Sciatic nerve (tissue), 2 donors: ENCODE measurements at places on chromosomes 2 and 18. TPM values are rescaled to one million over a fixed set of nuclear protein-coding genes. Genes with fewer than 3 reads are reported as not detected.

DNA sequence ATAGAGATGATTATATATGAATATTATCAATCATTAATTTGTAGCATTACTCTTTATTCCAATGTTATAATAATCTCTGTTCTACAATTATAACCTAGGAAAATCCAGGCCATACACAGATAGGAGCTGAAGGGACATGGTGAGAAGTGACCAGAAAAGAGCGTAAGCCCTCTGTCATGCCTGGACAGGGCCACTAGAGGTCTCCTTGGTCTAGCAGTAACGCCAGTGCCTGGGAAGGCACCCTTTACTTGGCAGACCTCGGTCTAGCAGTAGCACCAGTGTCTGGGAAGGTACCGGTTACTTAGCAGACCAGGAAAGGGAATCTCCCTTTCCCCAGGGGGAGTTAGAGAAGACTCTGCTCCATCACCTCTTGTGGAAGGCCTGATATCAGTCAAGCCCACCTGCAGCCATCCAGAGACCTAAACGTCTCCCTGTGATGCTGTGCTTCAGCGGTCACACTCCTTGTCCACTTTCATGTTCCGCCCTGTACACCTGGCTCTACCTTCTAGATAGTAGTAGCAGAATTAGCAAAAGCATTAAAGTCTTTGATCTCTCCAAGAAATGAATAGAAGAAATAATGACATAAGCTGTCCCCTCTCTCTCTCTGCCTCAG is 447.5 kb upstream of the FSIP2 start:
- DNase-seq = no peak

- DNase-seq = no peak
These were observed 108.2 kb downstream of the HAUS1 start for GRCh38 chr18:46212398-46212797.

Gene GPR55
- 0.18 TPM for total RNA-seq

DNA sequence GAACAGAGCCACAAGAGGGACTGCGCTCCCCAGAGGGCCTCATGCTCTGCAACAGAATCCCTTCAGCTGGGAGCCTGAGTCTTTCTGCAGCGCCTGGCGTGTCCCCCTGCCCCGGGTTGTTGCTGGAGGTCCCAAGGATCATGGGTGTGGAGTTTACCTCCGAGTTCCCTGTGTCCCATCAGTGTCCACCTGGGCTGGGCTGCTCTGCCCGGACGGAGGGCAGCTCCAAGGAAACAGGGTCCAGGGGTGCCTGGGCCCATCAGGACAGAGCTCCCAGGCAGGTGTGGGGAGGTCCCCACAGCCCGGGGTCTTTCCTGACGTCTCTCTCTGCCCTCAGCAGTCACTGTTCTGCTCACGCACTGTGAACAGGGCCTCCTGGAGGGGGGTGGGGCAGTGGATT is 63.5 kb downstream of the EMILIN2 start:
- DNase-seq = no peak

- DNase-seq = no peak
These were observed 25.2 kb upstream of the TLK1 start for GRCh38 chr2:171185941-171186340.

DNA sequence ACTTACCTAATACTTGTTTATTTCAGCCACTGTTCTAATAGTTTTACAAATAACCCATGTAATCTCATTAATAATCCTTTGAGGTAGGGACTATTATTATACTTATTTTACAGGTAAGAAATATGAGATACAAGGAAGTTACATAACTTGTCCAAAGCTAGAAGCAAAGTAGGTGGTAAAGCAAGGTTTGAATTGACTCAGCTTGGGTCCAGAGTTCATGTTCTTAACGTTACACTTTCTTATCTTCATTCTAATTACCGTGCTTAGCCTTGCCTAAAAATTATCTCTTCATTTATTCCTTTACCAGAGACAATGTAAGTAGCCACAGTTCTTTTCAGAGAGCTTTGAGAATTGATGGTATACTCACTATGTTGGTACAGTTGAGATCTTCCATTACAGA is 743.6 kb downstream of the KCNJ3 start:
- no peak for DNase-seq

Gene PKDCC
- 367 TPM for total RNA-seq

GRCh38 chr18:44601447-44601846 is 79.2 kb upstream of the SETBP1 start:
- no peak for DNase-seq

Gene ALPG
- not detected for total RNA-seq
